ENCODE measurements at places on chromosomes 13 and 19.
A peak's percentile ranks its signal among the peaks of the same experiment; 100 is the strongest.

- DNase-seq: no peak
These were observed 4.9 kb upstream of the RDH13 start for GRCh38 chr19:55067869-55068268.

- no peak for DNase-seq
These were observed 14.8 kb downstream of the ACSBG2 start for GRCh38 chr19:6150289-6150688.

GRCh38 chr19:38971672-38972071, 3.9 kb downstream of the FBXO17 start:
- DNase-seq: no peak

GRCh38 chr13:55403887-55404487, 1736.7 kb upstream of the PRR20A start:
- DNase-seq: no peak

GRCh38 chr19:45852145-45852750, 10.7 kb downstream of the SYMPK start:
- no peak for DNase-seq

GRCh38 chr13:21106089-21106488, 44.7 kb upstream of the LATS2 start:
- DNase-seq: no peak

DNA sequence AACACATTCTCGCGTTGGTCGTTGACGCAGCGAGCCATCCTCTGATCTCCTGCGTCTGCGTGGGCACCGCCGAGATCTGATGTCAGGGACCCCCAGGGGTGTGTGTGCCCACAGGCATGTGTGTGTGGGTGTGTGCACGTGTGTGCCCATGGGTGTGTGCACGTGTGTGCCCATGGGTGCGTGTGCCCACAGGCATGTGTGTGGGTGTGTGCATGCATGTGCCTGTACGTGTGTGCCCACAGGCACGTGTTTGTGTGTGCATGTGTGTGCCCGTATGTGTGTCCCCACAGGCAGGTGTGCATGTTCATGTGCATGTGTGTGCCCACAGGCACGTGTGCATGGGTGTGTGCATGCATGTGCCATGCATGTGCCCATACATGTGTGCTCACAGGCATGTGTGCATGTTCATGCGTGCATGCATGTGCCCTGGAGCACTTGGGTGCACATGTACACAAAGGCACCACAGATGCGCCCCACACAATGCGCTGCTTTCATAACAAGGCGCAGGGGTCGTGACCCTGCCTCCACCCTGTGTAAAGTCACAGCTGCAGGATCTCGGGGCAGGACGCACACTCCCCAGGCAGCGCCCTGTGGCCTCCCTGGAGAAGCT, 77.5 kb downstream of the RASA3 start:
- DNase-seq: no peak

- DNase-seq: no peak
These were observed 24.9 kb downstream of the GADD45B start for GRCh38 chr19:2500841-2501261.

GRCh38 chr13:20198781-20199180, 6.0 kb upstream of the GJB2 start:
- no peak for DNase-seq

GRCh38 chr19:51712461-51713081, 11.2 kb downstream of the HAS1 start:
- DNase-seq: no peak

GRCh38 chr13:112638919-112639318, 50.9 kb upstream of the ATP11A start:
- no peak for DNase-seq

- DNase-seq: no peak
These were observed 5.9 kb downstream of the SLITRK5 start for GRCh38 chr13:87677043-87677495.

DNA sequence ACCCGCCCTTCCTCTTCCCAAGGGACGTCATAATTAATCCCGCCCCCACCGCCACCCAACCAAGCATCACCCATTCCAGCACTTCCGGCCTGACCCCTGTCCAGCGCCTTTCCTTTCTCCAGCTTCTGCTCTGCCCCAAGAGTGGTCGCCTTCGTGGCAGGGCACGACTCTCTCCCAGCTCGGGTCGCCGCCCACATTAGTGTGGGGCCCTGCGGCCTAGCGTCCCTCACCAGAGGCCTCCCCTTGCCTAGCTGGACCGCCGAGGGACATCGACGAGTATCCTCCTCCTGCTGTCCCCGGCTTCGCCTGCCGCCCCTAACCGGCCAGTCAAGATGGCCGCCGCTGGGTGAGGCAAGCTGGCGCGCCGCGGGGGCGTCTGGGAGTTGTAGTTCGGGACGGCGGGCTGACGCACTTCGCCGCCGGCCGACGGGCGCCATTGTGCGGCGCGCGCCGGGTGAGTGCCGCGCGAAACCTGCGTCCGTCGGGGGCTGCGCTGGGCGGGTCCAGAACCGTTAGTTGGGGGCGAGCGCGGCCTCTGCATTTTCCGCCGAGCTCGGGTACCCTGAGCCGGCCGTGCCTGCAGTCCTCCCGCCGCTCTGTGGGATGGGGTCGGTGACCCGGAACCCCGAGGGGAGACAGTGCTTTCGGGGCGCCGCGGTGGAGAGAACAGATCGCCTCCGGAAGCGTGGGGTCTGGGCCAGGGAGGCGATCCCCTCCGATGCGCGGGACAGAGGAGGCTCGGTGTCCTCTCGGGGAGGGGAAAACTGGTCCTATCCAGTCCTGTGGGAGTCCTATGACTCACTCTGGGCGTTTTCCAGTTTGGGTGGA, at the start of gene ZNF274:
TSS of gene ZNF274 (plus strand) at position 73 of the 828 bp plus-strand sequence. CDS start 905 bp downstream, outside the sequence.
- peak; percentile 87 for DNase-seq

DNA sequence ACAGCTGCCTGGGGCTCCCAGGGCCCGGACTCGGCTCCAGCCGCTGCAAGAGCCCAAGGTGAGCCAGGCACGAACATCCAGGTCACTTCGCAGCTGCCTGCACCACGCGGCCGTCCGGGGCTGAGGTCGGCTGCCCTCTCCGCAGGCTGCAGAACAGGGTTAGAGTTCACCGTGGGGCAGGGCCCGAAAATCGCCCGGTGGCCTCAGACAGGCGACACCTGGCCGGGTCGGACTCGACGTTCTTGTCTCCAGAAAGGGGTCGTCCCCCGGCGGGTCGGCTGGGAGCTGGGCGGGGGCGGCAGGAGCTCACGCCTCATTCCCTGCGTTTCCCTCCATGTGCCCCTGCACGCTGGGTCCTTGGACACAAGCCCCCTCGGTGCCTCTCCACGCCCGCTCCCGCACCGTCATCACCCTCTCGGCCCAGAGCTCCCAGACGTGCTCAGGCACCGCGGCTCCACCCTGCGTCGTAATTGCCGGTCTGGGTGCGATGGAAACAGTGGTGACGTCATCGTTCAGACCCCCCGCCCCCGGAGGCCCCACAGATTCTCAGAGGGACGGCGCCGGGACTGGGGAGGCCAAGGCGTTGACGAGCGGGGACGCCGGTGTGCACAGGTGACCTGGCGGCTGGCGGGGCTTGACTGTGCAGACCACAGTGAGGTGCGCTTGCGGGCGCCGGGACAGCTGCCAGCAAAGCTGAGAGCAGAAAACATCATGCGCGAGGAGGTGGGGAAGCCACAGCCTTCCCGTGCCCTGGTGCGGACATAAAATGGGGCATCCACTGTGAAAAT, 4.0 kb upstream of the GRIN3B start:
- DNase-seq: peak; percentile 35

DNA sequence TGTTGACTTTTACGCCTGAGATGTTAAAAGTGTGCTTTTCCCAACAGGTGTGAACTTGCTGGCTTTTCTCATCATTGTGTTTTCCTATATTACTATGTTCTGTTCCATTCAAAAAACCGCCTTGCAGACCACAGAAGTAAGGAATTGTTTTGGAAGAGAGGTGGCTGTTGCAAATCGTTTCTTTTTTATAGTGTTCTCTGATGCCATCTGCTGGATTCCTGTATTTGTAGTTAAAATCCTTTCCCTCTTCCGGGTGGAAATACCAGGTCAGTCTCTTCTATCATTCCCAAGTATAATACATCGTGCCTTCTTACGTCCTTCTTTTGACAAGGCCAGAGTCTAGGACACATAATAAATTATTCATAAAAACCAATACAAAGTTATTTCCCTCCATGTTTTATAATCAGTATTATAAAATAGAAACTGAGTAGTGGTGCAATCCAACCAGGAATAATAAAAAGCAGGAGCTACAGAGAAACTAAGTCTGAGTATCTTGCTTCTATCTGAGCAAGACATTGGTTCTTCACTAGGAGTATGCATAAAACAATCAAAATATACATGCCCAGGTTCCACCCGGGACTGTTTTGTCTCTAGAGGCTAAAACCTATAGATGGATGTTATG, 57.9 kb downstream of the RXFP2 start:
- no peak for DNase-seq

- DNase-seq: no peak
These were observed 224.7 kb downstream of the LHFPL6 start for GRCh38 chr13:39378306-39378705.

GRCh38 chr19:34500656-34501120, 19.1 kb downstream of the WTIP start:
- no peak for DNase-seq

GRCh38 chr13:21365574-21365973, 93.5 kb downstream of the ZDHHC20 start:
- DNase-seq: no peak

DNA sequence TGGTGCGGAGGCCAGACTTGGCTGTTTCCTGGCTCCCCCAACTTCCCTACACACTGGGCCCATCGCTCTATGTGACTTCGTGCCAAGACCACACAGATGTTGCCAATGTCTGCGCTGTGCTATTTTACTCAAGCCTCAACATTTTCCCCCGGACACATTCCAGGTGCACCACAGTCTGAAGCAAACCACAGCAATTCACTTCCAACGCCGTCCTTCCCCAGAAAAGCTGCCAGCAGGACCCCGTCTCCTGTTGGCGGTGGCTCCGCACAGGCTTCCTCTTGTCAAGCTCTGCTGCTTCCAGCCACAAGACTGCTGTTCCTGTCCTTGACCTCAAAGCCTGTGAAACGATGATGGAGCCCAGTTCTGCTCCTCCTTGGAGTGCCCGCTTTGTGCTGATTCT, 100.7 kb downstream of the CRYL1 start:
- DNase-seq: no peak

GRCh38 chr13:51773515-51773914, 30.4 kb downstream of the DHRS12 start:
- no peak for DNase-seq

DNA sequence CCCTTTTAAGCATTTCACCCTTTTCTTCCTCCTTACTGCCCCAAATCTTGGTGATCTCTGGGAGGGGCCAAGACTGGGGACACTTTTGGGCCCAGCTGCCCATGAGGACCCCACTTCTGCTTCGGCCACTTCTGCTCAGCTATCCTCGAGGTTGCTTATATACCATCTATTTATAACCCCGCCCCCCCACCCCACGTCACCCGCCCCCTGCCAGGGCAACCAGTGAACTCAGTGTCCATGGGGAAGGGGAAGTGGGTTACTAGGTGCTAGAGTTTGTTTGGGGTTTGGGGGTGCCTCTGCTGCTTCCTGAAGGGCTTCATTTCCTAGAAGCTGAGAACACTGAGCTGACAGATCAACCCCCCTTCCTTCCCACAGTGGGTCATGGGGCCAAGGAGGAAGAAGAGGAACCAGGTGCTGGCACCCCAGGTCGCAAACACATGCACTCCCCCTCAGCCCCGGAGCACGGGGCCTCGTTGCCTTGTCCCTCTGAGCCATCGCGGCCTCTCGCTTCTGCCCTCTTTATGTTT, 6.1 kb upstream of the ADGRE5 start:
- peak; percentile 53 for DNase-seq

DNA sequence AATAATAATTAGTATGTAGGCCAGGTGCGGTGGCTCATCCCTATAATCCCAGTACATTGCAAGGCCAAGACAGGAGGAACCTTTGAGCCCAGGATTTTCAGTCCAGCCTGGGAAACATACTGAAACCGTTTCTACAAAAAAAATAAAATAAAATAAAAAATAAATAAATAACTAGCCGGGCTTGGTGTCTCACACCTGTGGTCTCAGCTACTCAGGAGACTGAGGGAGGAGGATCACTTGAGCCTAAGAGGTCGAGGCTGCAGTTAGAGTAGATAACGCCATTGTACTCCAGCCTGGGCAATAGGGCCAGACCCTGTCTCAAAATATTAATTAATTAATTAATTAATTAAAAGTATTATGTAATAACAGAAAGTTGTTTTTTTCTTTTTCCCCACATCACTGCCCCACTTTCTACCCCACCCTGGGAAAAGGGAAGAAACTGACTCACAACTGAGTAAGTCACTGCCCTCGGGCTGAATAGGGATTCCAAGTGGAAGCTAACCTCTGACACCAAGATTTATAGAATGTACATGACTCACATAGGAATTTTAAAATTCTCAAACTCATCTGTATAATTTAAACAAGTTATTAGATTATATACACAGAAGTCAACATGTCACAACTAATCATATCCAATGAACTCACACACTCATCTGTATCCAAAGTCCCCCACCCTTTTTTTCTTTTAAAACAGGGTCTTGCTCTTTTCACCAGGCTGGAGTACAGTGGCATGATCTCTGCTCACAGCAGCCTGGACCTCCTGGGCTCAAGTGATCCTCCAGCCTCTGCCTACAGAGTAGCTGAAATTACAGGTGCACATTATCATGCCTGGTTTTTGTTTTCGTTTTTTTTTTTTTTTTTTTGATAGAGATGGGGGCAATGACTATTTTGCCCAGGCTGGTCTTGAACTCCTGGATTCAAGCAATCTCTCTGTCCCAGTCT, 12.5 kb downstream of the ZNF611 start:
- no peak for DNase-seq

GRCh38 chr13:49424011-49424560, 19.8 kb downstream of the CAB39L start:
- no peak for DNase-seq

- DNase-seq: no peak
These were observed 21.5 kb upstream of the GSX1 start for GRCh38 chr13:27770809-27771208.

DNA sequence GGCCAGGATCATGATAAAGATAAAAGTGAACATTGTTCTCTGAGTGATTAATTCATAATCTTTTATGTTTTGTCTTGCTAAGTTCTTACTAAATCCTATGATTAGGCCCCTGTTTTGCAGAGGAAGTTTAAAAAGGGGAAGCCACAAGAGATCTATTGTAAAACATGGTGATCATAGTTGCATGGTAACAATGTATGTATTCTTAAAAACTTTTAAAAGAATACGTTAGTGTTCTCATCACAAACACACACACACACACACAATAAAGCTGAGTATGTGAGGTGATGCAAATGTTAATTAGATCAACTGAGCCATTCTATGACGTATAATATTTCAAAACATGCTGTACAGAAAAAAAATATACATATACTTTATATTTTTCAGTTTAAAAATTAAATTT, 51.2 kb downstream of the MBD3L2B start:
- no peak for DNase-seq

DNA sequence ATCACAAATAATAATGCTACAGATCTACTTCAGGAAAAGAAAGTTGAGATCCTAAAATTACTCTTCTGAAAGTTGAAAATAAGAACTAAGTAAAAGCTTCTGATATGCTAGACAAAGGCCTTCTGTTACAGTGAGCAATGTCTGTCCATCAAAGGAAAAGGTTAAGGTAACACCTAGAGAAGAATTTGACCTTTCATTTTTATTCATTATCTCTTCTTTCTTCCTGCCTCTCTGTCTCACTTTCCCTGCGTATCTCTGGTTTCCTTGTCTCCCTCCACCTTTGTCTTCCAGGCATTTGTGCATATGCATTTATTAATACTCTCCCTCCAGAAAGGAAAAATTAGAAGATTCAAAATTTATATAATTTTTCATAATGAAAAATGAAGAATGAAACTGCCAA, 49.0 kb downstream of the ZAR1L start:
- DNase-seq: no peak

GRCh38 chr19:30873003-30873402, 476.2 kb downstream of the TSHZ3 start:
- no peak for DNase-seq

- DNase-seq: no peak
These were observed 32.3 kb downstream of the ATP7B start for GRCh38 chr13:51978796-51979556.

GRCh38 chr13:83716121-83716520, 166.2 kb downstream of the SLITRK1 start:
- DNase-seq: no peak

All from stimulated activated CD4-positive, alpha-beta T cell treated with anti-CD3 and anti-CD28 coated beads, Interleukin-15, amount 100 ng/mL, for 1 hour (primary cell).